ENCODE measurements at places on chromosomes 3 and 15. TPM values are rescaled to one million over a fixed set of nuclear protein-coding genes. Genes with fewer than 3 reads are reported as not detected.

DNA sequence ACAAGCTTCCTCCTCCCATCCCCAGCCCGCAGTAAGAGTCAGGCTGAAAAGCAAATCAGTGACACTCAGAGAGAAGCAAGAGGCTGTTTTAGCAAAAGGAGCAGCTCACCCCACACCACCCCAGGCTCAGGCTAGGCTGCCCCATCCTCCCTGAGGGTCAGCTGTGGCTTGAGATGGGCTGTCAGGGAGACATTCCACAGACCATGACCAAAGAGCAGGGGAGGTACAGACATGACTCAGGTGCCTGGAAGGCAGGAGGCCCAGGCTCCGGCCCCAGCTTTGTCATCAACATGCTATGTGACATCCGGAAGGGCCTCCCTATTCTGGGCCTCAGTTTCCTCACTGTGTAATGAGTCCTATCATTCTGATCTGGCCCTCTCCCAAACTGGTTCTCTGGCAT is 24.7 kb downstream of the HCN4 start:
- DNase-seq: no peak

- DNase-seq: no peak
Observed at GRCh38 chr15:40302288-40302886, 5.3 kb downstream of the PLCB2 start.

GRCh38 chr3:79011821-79012529 is 755.8 kb downstream of the ROBO1 start:
- DNase-seq: no peak

- no peak for DNase-seq
Observed at GRCh38 chr15:100207053-100207452, 134.7 kb downstream of the ADAMTS17 start.

GRCh38 chr3:32602206-32602605 is 31.5 kb upstream of the DYNC1LI1 start:
- DNase-seq: no peak

DNA sequence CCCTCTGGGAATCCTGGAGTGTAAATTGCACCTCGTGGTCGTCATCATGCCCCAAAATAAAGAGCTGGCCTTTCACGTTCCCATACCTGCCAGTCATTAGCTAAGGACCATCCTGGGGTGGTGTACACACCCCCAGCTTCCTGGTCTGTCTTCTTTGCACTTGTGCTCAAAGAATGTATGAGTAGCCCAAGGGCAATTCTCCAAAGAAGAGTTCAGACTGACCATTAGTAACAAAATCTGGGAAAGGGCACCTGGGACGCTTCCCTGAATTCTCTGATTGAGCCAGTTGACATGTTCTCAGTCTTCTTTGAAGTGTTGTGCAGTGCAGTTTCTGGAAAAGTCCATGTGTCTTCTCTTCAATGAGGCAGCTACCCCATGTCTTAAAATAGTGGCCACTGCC is 34.8 kb downstream of the FAM3D start:
- DNase-seq: no peak

- DNase-seq: no peak
Observed at GRCh38 chr3:32577581-32578556, 7.2 kb upstream of the DYNC1LI1 start.

DNA sequence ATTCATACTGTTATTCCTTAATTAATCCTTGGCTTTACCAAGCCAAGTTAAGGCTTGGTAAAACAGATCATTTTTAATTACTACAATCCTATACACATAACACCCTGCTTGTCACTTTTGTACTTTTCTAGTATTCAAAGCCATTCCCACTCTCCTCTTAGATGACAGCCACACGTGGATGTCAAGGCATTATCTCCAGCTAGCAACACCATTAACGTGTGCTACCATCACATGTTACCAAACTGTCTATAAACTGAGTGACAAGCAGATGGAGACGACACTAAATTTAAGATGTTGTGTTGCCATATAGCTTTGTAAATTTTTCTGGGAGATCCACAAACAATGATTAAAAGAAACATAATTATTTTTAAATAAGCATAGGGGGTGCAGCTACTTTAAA is 103.7 kb downstream of the UACA start:
- no peak for DNase-seq

The SOX2 gene
- polyA plus RNA-seq: 2.2 TPM

The GOLGA6A gene
- 0.06 TPM for polyA plus RNA-seq

Data from urinary bladder (tissue), 4 donors.